Stomach (tissue), 19 donors: ENCODE measurements at places on chromosomes 5 and 9. TPM values are rescaled to one million over a fixed set of nuclear protein-coding genes. Genes with fewer than 3 reads are reported as not detected.

PPP6C gene
- 19.0 TPM for polyA plus RNA-seq

SLC9A3 gene
- polyA plus RNA-seq = 2.7 TPM

LCN1 gene
- not detected for polyA plus RNA-seq

CDH6 gene
- polyA plus RNA-seq = 0.31 TPM

WNK2 gene
- polyA plus RNA-seq = 2.9 TPM

KIF4B gene
- polyA plus RNA-seq = not detected

CDC26 gene
- polyA plus RNA-seq = 66.4 TPM

PRRT1B gene
- polyA plus RNA-seq = 1.4 TPM

SPATA31A3 gene
- polyA plus RNA-seq = not detected

IFNB1 gene
- polyA plus RNA-seq = not detected

IL31RA gene
- not detected for polyA plus RNA-seq

DTWD2 gene
- polyA plus RNA-seq = 1.7 TPM

PCDHGA7 gene
- polyA plus RNA-seq = 0.30 TPM
